PC-3 (cell line): ENCODE measurements at places on chromosomes 12 and 14. TPM values are rescaled to one million over a fixed set of nuclear protein-coding genes. Genes with fewer than 3 reads are reported as not detected.

DNA sequence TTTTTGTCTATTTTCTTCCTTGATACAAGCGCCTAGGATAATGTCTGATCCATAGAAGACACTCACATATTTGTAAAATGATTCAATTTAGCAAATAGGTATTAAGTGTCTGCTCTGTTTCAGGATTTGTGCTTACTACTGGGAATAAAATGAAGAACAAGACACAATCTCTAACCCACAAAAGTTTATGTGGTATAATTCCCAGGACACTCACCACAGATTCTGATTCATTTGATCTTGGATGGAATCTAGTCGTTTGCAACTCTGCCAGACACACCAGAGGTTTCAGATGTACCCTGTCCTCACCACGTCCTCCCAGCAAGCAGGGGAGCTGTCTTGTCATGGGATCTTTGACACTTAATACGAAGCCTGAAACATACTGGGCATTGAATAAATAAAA lies 208.3 kb downstream of the LRIG3 start:
- no peaks in the 10 kb centered on the region for H3K36me3 ChIP-seq
- no peak overlapping the region for H3K27ac ChIP-seq
- DNase-seq = peak; percentile 55
- no peaks in the 10 kb centered on the region for H3K27me3 ChIP-seq

The GATC gene
- 33.8 and 43.2 TPM in 2 replicates for total RNA-seq

GRCh38 chr14:53967606-53968005 lies 11.0 kb upstream of the BMP4 start:
- no peaks in the 10 kb centered on the region for H3K36me3 ChIP-seq
- H3K4me3 ChIP-seq = no peak overlapping the region
- DNase-seq = peak; percentile 10
- peaks cover 5% of the 10 kb centered on the region; the same call in 1 of the 2 replicates for H3K4me1 ChIP-seq
- H3K27ac ChIP-seq = no peak overlapping the region

DNA sequence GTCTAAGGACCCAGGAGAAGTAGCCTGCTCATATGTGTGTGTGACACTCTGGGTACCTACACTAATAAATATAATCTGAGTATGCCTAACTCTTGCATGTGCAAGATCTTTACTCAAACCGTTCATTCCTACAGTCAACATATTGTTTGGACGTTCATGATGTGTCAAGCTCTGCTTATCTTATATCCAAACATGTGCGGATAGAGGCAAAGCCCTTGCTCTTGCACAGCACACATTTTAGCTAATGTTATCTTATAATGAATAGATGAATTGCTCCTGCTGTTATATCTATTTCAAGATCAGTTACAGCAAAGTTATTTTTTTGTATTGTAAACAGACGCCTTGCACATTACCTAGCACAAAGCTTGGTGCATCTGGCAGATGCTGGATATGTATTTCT lies 228.4 kb upstream of the FLRT2 start:
- no peak overlapping the region for H3K27ac ChIP-seq
- no peak overlapping the region for H3K4me3 ChIP-seq
- H3K36me3 ChIP-seq = no peaks in the 10 kb centered on the region
- H3K27me3 ChIP-seq = no peaks in the 10 kb centered on the region
- H3K4me1 ChIP-seq = no peaks in the 10 kb centered on the region
